ENCODE measurements at places on chromosomes 5 and 9. TPM values are rescaled to one million over a fixed set of nuclear protein-coding genes. Genes with fewer than 3 reads are reported as not detected.
A peak's percentile ranks its signal among the peaks of the same experiment; 100 is the strongest.

NDST1 gene
- 94.3 TPM for total RNA-seq

CCL27 gene
- 0.44 TPM for total RNA-seq

DNA sequence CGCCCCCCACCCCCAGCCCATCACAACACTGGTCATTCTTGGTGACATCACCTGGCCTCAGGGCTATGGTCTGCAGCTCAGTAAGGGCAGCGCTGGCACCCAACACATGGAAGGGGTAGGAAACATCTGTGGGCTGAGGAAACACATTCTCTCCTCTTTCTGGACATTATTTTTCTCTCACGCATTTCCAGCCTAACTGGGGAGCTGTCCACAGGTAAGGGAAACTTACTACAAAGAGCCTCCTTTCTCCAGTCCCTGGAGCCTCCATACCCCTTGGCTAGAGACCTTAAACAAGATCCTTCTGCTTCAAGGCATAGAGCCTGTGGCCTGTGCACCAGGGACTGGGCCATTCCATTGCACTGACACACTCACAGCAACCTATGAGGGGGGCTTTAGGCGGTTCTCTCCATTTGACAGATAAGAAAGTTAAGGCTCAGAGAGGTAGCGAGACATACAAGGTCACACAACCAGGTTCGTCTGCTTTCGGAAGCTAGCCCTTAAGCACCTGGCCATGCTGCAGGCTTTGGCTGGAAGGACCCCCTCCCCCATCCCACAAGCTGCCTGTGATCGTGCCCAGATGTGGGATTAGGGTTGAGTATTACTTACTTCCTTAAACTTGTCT is 40.7 kb downstream of the CXXC5 start:
- H3K4me3 ChIP-seq, result no peak overlapping the region
- DNase-seq, result no peak
- no peaks in the 10 kb centered on the region for H3K27me3 ChIP-seq
- H3K36me3 ChIP-seq, result no peaks in the 10 kb centered on the region
- no peaks in the 10 kb centered on the region for H3K4me1 ChIP-seq

DNA sequence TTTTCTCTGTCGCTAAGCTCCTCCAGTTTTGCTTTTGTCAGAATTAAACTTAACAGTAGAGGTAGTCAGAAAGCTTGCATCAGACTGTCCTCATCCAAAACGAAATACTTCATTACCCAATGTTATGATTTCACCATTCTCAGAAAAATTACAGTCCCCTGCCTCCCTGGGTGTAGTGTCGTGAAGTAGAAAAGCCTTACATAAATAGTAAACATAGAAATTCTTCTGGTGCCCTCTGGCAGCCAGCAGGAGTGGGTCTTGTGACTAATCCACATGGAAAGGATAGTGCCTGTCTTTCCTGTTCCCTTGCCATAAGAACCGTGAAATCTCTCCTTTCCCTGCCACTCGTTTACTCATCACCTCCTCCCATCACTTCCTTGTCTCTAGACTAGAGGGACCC is 230.6 kb downstream of the GNA14 start:
- no peaks in the 10 kb centered on the region for H3K27me3 ChIP-seq
- H3K27ac ChIP-seq, result peak overlapping the region; percentile 62
- peak; percentile 71 for DNase-seq
- no peaks in the 10 kb centered on the region for H3K36me3 ChIP-seq
- H3K4me3 ChIP-seq, result no peak overlapping the region

GRCh38 chr9:91943478-91944470 is 6.3 kb downstream of the ROR2 start:
- H3K4me1 ChIP-seq, result no peaks in the 10 kb centered on the region
- H3K27me3 ChIP-seq, result peaks cover 62% of the 10 kb centered on the region
- no peak overlapping the region for H3K4me3 ChIP-seq
- no peaks in the 10 kb centered on the region for H3K36me3 ChIP-seq
